Stimulated activated CD4-positive, alpha-beta T cell treated with anti-CD3 and anti-CD28 coated beads, Interleukin-15, amount 100 ng/mL, for 48 hours (primary cell): ENCODE measurements at places on chromosomes 5 and 9.

DNA sequence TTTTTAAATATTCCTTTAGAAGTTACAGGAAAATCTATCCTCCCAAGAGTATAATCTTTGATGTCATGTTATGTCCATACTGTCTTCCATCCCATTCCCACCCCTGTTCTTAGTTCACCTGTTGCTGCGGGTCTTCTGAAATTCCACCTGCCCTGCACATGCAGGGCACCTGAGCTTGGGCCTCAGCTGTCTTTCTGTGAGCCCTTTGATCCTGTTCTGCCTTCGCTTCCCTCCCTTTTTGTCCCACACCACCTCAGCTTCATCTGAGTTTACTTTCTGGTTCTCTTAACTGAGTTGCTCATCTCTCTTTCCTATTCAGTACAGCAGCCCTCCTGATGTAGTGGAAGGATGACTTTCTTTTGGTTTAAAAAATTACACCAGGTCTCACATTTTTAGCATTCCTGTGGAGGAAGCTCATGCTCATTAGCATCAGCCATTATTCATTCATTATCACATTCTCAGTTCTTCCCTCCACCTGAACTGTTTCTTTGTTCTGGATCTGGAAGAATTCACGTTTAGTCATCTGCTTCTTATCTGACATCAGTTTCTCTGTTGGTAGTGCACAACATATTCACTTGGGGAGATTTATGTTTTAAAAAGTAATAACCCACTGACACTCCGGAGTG lies 211.0 kb downstream of the ADCY2 start:
- no peak for DNase-seq

DNA sequence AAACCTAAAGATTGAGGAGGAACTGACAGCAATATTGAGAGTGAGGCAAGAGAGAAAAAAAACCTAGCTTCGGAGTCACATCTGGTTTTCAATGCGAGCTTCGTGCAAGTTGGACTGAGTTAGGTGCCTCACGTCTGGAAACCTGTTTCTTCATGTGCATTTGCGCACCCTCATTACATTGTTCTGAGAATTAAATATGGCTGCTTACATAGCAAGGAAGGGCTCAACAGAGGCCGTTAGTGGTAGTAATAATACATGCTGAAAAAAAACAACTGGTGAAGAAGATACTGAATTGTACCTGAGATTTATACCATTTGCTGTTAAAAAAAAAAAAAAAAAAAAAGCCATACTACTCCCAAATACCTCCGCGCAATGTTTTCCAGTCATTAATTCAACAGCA lies 18.6 kb downstream of the DNAJA1 start:
- DNase-seq, result no peak

- no peak for DNase-seq
Measured at GRCh38 chr9:108258640-108259039, 597.1 kb downstream of the ACTL7B start.

DNA sequence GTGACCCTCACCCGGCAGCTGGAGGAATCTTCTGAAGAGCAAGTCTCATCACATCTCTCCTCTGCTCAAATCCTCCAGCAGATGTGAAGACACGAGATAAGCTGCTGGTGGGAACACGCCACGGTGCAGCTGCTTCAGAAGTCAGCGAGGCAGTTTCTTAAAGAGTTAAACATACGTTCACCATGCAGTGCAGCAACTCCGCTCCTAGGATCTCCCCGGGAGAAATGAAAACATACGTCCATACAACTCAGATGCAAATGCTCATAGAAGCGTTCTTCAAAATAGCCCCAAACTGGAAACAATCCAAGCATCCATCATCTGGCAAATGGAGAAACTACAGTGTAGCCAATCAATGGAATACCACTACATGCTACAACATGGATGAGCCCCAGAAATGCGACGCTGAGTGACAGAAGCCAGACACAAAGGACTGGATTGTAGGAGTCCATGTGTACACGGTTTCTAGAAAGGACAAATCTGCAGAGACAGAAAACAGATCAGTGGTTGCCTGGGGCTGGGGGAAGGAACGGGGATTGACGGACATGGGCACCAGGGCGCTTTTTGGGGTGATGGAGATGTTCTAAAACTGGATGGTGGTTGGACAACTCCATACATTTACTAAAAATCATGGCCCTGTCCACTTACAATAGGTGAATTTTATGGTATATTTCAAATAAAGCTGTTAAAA lies 150.6 kb downstream of the COL23A1 start:
- no peak for DNase-seq

DNA sequence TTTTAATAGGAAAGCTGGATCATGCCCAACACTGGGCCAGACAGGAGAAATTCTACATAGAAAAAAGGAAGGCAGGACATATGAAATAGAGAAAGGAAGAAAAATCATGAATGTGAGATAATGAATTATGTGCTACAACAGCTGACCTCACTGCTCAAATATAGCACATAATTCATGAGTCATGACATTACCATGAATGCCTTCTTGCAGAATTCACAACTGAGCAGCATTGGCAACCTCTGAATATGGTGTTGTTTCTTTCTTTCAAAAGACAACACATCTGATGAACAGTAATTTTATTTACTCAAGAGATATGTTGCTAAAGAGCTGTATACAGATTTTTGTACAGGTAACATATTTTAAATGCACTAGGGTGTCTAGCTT lies 34.4 kb downstream of the APBA1 start:
- no peak for DNase-seq
